Stimulated activated CD8-positive, alpha-beta memory T cell treated with anti-CD3 and anti-CD28 coated beads, Interleukin-7, amount 100 ng/mL, for 48 hours (primary cell): ENCODE measurements at places on chromosomes 6 and 20.
A peak's percentile ranks its signal among the peaks of the same experiment; 100 is the strongest.

- no peak for DNase-seq
Measured at GRCh38 chr20:47680804-47681529, 104.3 kb downstream of the SULF2 start.

DNA sequence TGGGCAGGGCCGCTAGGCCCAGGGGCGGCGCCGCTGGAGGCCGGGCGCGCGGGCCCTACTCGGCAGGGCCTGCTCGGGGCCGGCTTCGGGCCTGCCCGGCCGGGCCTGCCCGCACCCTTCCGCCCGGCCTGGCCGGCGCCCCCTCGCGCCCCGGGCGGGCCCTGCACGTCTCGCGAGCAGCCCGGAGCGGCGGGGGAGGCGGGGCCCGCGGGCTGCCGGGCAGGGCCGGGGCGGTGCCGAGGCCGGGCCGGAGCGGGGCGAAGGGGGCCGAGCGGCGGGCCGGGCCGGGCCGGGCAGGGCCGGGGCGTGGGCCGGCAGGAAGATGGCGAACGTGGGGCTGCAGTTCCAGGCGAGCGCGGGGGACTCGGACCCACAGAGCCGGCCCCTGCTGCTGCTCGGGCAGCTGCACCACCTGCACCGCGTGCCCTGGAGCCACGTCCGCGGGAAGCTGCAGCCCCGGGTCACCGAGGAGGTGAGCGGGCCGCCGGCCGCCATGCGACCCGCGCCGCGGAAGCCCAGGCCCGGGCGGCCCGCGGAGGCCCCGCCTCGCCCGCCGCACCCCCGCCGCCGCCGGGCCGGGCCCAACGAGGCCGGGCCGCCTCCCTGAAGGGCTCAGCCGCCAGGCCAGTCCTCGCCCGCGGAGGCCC is at the start of gene NPEPL1:
Gene NPEPL1, plus strand, starts transcription at position 222 of the 647 bp plus-strand sequence. Its CDS starts 101 bp downstream, at position 323.
- DNase-seq: peak; percentile 53

DNA sequence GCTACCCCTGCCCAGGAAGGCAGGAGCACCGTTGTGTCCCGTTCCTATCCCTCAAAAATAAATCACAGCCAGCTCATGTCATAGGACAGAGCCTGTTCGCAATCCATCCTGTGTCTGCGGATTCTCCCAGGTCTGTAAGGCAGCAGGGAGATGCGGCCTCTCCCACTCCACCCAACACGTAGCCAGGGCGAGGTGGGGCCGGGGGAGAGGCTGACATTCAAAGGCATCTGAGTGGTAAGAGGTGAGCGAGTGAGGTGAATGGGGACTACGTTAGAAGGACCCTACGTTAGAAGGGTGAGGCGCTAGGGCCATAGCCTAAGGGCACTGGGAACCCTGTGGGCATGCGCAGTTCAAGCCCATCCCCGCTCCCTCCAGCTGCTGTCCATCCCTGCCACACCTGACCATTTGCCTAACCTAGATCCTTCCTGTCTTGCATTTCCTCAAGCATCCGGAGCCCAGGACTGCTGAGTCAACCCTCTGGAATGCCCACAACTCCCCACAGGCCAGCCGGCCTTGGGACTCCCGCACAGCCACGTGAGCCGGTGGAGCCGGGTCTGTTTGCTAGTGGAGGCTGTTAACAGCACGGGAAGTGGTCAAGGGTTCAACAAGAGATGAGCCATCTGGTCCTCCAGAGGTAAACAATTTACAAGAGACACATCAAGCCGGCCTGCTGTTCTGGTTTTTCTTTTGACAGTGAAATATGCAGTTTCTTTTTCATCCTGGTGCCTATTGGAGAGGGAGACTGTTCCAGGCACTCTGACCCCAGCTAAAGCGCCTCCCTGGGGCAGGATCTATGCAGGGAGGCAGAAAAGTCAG is 45.9 kb downstream of the RIPOR3 start:
- DNase-seq: no peak

DNA sequence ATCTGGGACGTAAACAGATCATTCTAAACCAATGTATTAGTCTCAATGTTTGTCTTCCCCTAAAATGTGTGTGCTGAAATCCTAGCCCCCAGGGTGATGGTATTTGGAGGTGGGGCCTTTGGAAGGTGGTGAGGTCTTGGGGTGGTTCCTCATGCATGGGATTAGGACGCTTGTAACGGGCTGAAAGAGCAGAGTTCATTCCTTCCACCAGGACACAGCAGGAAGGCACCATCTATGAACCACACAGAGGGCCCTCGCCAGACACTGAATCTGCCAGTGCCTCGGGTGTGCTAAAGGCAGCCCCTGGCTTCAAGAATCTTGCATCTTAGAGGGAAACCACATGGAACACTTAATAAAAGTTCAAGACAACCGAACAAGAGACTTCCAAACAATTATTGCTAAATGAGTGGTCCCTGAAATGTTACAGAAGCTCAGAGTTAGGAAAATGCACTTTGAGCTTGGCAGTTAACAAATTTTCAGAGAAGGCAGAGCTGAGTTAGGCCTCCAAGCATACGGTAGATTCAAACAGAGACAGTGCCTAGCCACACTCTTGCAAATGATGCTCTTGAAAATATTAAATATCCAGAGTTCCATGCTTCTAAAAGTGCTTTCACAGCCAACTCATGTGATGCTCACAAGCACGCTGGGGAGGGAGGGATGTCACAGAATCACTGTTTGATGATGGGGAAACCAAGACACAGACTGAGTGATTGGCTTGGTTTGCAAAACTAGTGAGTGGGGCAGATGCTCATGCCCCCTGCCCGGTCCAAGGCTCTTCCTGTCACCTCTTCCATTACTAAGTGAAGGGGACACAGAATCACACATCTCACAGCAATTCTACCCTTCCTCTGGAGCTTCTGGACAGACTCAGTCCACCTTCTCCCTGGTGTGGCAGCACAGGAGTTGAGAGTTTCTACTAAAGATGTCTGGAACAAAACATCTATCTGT is 27.4 kb downstream of the TBC1D7 start:
- DNase-seq: no peak

- DNase-seq: no peak
Measured at GRCh38 chr6:46410334-46410953, 80.8 kb downstream of the RCAN2 start.
